ENCODE measurements at places on chromosomes 7 and 10.

- DNase-seq: no peak
Measured at GRCh38 chr10:130438861-130439260, 302.7 kb downstream of the GLRX3 start.

DNA sequence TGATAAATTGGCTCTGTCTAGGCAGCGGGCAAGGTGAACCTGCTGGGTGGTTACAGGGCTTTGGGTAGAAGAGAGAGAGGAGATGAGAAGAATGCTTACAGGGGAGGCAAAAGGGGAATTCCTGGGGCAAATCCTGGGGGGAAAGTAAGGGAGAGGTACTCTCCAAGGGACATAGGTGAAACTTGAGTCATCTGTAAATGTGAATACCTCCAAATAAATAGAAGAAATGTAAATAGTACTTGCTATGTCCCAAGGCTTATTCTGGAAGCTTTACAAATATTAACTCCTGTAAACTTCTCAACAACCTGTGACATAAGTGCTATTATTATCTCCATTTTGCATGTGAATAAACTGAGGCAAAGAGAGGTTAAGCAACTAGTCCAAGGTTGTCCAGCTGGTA is 57.7 kb upstream of the CDK13 start:
- DNase-seq: no peak

GRCh38 chr7:92723205-92723604 is 113.2 kb downstream of the CDK6 start:
- no peak for DNase-seq

DNA sequence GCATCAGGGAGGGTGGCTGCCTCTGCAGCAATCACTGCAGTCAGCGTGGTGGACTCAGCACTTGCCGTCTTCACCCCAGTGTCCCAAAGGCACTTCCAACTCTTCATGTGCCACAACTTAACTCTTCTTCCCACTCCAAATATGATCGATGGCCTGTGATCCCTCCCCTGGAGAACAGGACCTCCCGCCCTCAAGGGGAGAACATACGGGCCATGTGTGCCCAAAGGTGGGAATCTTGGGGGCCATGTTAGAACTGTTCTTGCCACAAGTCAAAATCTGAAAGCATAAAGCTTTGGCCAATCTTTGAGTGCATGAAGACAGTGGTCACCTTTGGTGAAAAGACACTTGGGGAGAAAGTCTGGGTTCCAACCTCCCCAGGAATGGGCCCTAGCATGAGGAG is 368.5 kb upstream of the MGMT start:
- DNase-seq: no peak

- DNase-seq: no peak
Measured at GRCh38 chr7:74657692-74658177, at the start of gene GTF2I. GTF2I (plus strand) TSS chr7:74657718; CDS start chr7:74689129, 31,411 bp downstream.

DNA sequence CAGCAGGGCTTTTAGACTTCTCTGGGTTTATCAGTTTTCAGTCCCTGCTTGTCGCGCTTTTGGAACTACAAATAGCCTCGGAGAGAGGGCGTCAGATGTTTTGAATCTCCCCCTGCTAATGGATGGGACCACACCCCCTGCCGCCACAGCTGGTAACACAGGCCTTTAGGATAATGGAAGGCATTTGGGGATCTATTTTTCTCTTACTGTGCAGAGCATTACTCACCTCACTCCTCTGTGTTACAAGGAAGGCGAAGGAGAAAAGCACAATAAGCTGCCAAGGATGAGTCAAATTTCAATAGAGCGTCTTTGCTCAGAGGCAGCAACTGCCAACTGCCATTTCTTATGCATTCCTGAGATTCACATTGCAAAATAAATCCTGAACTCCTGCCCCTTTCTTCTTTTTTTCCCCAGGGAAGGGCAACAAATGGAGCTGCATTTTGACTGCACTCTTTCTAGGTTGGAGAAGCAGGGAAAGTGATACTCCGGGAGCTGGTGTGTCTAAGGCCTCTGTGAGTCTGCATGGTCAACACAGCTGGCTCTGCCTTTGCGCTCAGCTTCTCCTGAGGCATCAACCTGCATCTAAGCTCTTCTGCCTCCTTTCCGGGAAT is 31.5 kb upstream of the SMNDC1 start:
- no peak for DNase-seq

- no peak for DNase-seq
Measured at GRCh38 chr10:60110739-60111138, 204.4 kb upstream of the CCDC6 start.

DNA sequence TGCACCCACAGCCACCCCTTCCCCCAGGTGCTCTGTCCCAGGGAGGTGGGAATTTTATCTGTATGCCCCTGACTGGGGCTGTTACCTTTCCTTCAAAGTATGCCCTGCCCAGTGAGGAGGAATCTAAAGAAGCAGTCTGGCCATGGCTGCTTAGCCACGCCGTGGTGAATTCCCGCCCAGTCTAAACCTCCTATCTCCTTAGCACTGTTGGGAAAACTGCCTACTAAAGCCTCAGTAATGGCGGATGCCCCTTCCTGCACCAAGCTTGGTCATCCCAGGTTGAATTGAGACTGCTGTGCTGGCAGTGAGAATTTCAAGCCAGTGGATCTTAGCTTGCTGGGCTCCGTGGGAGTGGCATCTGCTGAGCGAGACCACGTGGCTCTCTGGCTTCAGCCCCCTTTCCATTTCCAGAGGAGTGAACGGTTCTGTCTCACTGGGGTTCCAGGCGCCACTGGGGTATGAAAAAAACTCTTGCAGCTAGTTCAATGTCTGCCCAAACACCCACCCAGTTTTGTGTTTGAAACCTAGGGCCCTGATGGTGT is 87.2 kb downstream of the ABCC2 start:
- no peak for DNase-seq

- DNase-seq: no peak
Measured at GRCh38 chr7:120170834-120171233, 102.1 kb upstream of the KCND2 start.

- no peak for DNase-seq
Measured at GRCh38 chr10:35466170-35466569, 129.9 kb downstream of the CCNY start.

GRCh38 chr7:132469264-132469663 is 107.0 kb downstream of the PLXNA4 start:
- DNase-seq: no peak

GRCh38 chr7:129136887-129137642 is 7.4 kb upstream of the TSPAN33 start:
- DNase-seq: no peak

GRCh38 chr7:96486681-96487080 is 164.8 kb upstream of the SLC25A13 start:
- no peak for DNase-seq

GRCh38 chr7:131413711-131414110 is 86.0 kb downstream of the MKLN1 start:
- no peak for DNase-seq

DNA sequence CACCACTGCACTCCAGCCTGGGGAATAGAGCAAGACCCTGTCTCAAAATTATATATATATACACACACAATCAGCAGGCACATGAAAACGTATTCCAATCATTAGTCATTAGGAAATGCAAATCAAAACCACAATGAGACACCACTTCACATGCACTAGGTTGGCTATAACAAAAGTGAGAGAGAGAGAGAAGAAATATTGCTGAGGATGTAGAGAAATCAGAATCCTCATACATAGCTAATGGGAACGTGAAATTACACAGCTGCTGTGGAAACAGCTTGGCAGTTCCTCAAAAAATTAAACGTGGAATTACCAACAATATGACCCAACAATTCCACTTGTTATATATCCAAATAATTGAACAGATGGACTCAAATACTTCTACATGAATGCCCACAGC is 43.3 kb upstream of the CNNM1 start:
- DNase-seq: no peak

DNA sequence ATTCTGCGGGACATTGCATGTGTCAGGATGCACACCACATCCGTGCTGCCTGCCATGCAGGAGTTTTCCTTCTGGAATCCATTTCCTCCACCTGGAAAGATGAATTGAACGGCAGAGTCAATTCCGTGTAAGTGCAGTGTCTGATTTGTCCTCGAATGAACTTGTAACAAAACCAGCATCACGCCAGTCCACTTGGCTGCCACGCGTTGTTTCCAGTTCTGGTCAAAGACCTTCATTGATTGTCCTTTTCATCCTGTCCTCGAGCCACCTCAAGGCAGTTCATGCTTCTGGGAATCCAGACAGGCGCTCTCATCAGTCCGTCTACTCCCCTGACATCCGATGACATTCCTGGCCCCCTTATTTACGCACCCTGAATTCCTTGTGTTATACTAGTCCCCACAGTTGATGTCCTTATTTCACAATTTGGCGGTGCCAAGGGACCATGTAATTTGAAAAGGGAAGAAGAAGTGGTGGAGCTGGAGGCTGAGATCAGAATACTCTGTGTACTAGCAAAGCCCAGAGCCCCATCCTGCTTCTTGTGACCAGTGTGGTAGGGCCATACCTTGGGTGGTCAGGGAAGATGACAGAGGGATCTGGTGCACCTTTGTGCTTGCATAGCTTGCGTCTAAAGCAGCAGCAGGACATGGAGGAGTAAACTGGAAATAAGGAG is 502.2 kb downstream of the PLXNA4 start:
- DNase-seq: no peak

DNA sequence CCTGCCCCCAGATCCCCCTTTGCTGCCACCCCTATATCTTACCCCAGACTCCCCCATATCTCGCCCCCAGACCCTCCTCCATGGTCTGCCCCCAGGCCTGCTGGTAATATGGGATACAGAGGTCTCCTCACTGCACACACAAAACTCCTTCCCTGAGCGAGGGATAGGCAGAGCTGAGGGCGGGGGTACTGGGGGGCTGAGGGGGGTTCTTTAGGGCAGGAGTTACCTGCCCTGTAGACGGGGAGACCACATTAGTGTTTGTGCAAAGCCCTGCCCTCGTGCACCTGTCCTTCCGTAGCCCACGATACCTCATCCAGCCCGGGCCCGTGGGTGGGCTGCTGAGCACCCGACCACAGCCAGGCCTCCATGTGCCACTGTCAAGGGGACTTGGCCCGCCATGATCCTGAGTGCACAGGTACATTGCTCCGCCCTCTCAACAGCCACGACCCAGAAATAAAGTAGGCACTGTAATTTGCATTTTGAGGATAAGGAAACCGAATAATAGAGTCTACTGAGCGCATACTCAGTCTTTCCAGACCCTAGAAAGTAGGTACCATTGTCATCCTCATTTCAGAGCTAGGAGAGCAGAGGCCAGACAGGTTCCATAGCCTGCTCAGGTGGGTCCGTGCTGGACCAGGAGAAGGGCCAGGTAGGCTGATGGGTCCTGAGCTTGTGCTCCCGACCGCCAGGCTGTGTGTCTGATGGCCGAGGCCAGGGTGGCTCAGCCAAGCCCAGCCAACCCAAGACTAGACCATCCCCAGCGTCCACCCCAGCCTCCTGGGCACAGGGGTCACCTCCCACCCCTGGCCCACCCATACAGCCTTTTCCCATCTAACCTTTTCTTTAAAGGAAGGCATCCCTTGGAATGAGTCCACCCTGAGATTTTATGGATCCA is 115.2 kb downstream of the LHPP start:
- peak; percentile 26 for DNase-seq

- DNase-seq: no peak
Measured at GRCh38 chr10:82811621-82812020, 936.6 kb downstream of the NRG3 start.

- DNase-seq: no peak
Measured at GRCh38 chr10:3636356-3637181, 148.4 kb downstream of the KLF6 start.

GRCh38 chr10:47379901-47380300 is 4.2 kb downstream of the ZNF488 start:
- DNase-seq: peak; percentile 61

DNA sequence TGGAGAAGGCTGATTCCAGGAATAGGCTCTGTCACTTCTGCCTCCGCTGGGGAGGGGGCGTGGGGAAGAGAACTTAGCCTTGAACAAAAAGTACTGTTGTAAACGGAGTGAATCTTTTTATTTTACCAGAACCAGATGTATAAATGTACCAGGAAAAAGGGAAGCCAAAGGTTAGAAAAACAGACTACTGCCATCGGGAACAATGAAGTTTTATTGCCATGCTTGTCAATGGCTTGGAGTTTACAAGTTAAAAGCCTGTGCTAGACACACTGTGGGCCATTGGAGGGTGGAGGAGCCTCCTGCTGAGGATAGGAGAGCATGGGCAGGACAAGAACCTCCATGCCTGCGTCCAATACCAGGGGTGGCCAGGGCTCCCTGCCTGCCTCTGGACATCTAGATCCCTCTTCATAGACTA is 161.7 kb upstream of the LYZL2 start:
- no peak for DNase-seq

All from aorta (tissue), 5 donors.